ENCODE measurements at places on chromosomes 7 and 10.

GRCh38 chr10:97393034-97393573 lies 8.0 kb downstream of the RRP12 start:
- no peak for DNase-seq

GRCh38 chr7:55469721-55470120 lies 102.6 kb downstream of the VOPP1 start:
- DNase-seq: no peak

GRCh38 chr10:22931948-22932347 lies 4.1 kb downstream of the ARMC3 start:
- DNase-seq: no peak

DNA sequence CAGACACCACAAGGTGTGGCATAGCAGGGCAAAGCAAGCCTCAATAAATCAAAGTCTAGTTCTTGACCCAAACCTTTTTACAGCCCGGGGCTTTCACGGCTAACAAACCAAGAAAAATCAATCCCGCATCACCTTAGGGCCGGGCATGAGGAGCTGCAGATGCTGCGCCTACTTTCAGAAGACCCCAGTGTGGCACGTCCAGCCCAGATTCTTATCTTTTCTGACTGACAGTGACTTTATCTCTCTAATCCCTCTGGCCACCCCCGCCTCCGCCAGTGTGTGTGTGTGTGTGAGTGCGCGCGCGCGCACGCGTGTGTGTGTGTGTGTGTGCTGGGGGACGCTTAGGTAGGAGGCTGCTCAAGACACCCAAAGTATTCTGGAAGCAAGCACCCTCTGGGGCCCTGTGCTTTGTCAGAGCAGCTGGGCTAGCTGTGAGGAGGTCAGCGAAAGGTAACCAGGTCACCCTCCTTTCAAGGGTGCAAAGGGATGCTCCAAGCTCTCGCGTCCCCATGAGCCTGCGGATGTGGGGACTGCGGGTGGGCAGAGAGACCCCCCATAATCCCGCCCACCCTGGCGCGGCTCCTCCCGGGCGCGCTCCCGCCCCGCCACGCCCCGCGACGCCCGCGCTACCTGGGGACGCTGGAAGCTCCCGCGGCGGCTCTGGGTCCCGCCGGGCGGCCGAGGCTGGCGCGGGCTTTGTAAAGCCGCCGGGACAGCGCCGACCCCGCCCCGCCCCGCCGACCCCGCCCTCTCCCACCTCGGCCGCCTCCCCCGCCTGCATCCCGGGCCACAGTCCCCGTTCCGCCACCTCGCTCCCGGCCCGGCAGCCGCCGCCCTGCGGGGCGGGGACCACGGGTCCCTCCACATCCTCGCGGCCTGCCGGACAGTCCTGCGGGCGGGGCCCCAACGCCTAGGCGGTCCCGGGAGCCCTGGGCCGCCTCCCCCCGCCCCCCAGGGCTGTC lies 57.1 kb upstream of the RHOBTB1 start:
- DNase-seq: no peak

GRCh38 chr10:11378835-11379234 lies 232.6 kb downstream of the USP6NL start:
- no peak for DNase-seq

DNA sequence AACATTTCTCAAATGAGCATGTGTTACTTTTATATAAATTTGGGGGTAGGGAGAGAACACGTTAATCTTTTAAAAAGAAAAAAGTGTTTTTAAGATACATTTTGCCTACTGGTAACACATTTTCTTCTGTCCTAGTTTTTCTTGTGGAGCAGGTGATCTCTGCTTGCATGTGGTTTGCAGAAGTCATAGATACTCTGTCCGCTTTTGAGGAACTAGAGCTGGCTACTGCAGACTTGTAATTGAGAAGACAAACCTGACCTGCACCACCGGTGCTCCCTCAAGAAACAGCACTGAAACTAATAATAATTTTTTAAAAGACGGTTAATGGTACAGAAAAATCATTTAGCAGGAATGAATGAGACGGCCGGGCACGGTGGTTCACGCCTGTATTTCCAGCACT lies 243.1 kb downstream of the KIAA1217 start:
- no peak for DNase-seq

DNA sequence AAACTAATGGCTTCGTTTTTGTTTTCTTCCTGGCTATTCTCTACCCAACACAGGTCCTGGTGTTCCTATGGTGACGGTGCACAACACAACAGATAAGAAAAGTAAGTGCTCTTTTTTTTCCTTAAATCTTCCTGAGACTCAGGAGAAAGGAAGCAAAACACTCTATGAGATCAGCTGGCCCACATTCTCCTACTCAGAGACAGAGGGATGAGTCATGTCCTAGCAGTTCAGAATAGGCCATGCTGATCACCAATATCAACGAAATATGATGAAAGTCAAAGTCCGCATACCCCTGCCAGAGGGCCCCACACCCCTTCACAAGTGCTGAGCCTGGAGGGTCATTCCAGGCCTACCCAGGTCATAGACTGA lies 149.2 kb downstream of the PAXIP1 start:
- DNase-seq: no peak

GRCh38 chr10:123485341-123485960 lies 180.7 kb upstream of the GPR26 start:
- no peak for DNase-seq

- no peak for DNase-seq
These were observed 35.2 kb downstream of the MCU start for GRCh38 chr10:72727130-72727529.

DNA sequence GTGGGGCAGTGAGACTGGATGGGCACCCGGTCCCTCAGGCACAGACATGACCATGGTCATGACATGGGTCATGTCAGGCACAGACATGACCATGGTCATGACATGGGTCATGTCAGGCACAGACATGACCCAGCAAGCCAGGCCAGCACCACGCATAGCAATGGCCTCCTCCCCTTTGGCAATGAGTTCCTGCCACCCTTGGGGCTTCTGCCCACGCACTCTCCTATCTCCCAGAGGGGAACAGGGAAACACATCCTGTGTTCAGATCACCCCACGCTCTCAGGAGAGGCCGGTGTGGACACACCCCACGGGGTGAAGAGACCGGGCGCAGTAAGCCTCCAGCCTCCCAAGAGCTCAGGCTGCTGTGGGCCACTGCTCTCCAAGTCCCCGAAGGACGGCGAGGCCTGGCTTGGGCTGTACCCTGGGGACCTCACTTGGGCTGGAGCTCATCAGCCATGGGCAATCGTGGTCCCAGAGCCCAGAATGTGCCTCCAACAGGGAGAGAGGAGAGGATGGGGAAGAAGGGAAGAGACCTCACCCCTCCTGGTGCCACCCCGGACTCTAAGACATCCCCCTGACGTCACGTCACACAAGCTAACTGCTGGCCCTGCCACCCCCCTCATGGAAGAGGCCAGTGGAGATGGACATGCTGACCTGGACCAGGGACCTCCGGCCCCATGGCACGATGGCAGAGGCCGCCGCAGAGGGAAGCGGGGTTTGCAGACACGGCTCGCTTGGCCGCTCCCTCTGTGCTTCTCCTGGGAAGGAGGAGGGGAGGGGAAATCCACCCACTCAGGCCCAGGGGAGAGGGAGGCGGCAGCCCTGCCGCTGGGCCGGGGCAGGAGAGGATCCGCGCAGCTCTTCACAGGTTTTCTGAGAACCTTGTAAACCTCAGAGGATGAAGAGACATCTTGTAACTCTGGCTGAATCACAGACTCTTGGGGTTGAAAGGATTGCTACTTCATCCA lies 269.6 kb downstream of the ELFN1 start:
- no peak for DNase-seq

DNA sequence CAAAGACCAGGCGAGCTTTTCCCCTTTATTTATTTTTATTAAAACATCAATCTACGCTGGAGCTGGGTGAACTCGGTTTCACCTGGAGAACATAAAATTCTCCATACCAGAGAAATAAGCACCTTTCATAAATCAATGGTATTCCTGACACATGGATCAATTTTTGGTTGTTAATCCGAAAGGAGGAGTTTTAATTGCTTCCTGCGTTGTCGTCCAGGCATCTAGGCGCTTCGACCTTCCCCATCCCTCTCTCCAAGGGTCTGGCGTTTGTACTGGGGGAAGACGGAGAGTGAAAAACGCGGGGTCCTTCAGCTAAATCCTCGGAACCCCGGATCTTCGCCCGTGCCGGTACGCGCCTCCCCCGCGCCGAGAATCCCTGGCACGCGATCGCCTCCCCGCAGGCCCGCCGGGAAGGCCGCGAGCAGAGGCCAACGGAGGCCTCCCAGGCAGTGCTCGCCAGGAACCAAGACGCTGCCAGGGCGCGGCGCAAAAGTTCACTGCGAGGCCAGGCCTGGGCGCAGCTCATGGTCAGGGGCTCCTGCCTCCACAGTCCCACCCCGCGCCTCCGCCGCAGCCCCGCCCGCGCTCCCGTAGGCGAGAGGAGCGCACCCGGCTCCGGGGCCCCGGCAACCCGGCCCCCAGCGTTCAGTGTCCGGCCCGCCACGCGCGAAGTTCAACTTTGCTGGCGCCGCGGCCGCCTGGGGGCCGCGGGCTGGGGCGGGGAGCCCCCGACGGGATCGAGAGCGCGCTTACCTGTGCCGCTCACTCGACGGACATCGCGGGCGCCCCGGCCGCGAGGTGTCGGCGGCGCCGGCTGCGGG lies 8.3 kb upstream of the EBF3 start:
- no peak for DNase-seq

GRCh38 chr7:90957883-90958282 lies 306.4 kb upstream of the FZD1 start:
- DNase-seq: no peak

DNA sequence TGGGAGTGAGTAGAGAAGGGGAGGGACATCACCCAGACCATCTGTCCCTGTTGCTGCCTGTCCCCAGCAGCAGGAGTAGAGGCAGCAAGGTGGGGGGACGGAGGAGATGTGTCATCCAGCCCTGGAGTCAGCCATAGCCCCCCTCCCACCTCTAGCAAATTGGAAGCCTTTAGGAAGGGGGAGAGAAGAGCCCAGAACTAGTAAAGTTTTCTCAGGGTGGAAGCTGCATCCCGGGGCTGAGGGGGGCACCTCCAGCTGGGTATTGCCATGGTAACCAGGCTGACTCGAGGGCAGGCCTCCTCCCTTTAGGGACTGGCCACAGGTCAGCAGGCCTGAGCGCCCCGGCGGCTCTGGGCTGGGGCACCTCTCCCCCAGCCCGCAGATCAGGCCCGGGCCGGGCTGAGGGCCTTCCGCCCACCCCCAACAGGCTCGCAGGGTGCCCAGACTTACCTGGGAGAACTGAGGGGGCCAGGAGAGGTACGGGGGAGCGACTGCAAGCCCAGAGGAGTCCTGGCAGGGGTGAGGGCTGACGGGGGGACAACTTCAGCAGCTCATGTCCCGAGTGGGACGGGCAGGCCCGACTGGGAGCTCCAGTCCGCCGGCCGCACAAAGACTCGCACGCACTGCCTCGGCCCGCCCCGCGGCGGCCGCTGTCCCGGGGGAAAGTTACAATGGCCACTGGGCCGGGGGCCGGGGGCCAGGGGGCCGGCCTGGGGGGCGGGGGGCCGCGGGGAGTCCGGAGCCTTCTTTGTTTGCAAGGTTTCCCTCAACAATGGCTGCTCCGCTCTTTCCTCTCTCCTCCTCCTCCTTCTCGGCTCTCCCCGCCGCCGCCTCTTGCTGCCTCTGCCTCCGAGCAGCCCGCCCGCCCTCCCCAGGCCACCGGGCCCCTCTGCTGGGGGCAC lies 6.0 kb downstream of the LDB1 start:
- no peak for DNase-seq

DNA sequence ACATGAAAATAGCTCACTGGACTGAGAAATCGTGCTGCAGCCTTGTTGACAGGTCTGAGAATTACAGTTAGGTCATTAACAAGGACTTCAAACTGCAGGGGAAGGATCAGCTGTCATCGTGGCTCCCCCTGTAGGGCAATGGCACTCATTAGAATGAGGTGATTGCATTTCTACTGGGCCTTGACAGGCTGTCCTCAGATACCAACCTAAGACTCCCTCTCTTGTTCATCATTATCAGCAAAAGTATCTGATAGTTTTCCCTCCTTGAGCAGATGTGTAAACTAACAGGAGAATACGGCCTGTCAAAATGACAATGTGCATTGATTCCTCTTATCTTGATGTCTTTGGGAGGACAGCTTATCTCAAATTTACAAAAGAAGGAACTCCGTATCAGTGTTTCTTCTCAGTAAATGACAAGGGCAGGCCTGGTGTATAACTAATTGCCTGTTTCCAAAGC lies 648.5 kb upstream of the LRRN3 start:
- DNase-seq: no peak

DNA sequence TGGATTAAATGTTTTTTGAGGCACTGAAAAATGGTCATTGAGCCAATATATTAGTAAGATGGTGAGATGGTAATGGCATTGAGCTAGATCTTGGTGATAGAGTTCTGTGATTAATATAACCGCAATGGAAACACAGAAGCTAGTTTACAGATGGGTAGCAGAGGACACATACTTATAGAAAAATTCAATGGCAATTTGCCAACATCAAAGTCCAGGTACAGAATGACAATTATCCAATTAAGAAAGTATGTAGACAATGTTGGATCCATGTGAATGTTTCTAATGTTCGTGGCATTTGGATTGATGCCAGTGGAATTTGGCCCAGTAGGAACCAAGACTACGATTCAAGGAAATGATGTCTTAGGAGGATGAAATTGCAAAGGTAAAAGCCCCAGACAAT lies 187.8 kb downstream of the GNAT3 start:
- no peak for DNase-seq

- DNase-seq: no peak
These were observed 47.1 kb downstream of the NRCAM start for GRCh38 chr7:108409146-108409545.

- DNase-seq: no peak
These were observed 5.5 kb upstream of the CTBP2 start for GRCh38 chr10:125165584-125166573.

DNA sequence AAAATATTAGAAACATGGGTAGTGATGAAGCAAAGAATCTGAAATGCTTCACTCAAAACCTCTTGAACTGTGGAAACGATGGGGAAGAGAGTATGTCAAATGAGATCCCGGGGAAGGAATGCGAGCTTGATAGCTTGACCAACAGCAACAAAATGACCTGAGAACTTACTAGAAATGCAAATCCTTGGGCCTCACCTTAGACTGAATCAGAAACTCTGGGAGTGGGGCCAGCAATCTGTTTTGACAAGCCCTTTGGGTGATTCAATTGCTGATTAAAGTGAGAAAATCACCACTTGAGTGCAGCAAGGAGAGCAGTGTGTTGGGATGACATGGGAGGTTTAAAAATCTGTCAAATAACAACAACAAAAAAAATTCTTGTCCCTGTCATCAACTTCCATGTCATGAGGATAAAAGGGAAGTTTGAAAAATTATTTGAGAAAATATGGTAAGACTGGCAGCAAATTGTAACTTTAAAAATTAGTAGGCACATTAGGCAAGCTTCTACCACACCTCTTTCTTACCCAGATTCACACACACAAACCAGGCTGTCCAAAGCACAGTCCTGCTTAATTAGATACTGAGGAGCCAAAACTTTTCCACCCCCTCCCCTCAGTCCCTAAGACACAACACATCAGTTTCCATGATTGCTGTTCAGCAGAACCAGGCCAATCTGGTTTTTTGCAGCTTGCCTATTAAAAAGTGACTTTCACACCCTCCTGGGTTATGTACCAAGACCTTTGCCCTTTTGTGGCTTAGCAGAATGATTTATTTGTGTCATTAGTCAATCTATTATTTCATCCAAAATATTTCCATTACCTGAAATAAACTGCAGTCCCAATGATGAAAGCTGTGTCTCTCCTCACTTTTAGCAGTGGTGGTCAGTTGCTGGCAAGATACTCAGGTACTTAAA lies 15.6 kb downstream of the CALCR start:
- no peak for DNase-seq

Data from stimulated activated CD8-positive, alpha-beta memory T cell treated with anti-CD3 and anti-CD28 coated beads, Interleukin-4, amount 100 ng/mL, for 1 hour (primary cell).